ENCODE measurements at places on chromosomes 2 and 18.

DNA sequence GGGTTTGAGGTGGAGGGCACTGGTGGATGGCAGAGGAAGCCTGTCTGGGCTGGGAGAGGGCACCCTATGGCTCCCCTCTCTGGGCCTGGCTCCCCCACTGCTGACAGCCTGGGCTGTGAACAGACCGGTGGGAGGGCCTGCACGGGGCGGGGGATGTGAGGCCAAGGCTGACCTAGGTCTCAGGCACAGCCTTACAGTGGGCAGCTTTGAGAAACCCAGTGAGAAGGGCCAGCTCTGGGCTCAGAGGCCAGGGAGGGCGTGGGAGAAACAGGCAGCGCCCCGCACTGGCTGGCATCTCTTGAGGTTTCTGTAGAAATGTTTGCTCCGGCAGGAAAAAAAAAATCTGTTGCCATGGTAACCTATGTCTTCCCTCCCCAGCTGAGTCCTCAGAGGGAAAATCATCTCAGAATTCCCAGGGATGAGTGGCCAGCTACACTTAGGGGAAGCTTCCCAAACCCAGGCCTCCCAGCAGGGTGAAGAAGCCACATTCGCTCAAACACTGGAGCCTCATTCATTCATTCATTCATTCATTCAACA lies 71.7 kb upstream of the TAF1B start:
- DNase-seq: no peak

- DNase-seq: no peak
Observed at GRCh38 chr2:19669559-19669958, 232.2 kb downstream of the TTC32 start.

DNA sequence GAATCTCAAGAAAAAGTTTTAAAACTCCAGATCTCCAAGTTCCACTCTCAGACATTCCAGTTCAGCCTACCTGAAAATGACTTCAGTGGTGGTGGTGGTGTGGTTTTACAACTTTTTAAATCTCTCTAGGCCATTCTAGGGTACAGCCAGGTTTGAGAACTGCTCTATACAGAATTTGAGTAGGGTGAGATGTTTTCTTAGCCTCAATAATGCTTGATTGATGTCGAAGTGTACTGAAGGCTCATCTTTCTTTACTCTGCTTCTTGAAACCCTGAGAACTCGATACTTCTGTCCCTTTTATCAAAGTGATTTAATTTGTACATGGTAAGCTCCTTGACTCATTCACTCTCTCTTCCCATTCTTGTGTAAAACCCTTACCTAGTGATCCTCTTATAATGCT lies 143.8 kb downstream of the FAM124B start:
- no peak for DNase-seq

DNA sequence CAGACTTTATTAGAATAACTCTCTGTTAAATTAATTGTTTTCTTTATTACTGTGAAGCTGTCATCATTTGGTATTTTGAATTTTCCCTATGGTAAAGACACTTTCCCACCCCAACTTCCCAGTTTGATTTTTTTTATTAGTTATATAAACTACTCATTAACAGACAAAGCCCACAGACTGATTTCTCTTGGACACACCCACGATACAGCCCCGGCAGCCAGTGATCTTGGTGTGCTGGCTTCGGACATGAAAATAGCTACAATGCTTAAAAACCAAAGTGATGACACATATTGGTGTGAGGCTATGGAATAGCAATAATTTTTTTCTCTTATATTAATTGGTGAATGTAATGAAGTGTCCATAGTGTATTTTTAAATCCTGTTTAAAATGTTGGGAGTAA lies 225.4 kb upstream of the SIX3 start:
- DNase-seq: no peak

Data from activated CD4-positive, alpha-beta T cell treated with anti-CD3 and anti-CD28 coated beads for 24 hours (primary cell).